HepG2 (cell line): ENCODE measurements at places on chromosomes 13 and 19. TPM values are rescaled to one million over a fixed set of nuclear protein-coding genes. Genes with fewer than 3 reads are reported as not detected.
A peak's percentile ranks its signal among the peaks of the same experiment; 100 is the strongest.

PSG2 gene
- total RNA-seq = not detected in 2 replicates

CATSPERD gene
- not detected in 2 replicates for total RNA-seq

PTH2 gene
- total RNA-seq = not detected in 2 replicates

B3GLCT gene
- 4.4 and 7.1 TPM in 2 replicates for total RNA-seq

ZNF136 gene
- total RNA-seq = 10.2 and 16.6 TPM in 2 replicates

SELENOV gene
- not detected in 2 replicates for total RNA-seq

ELOF1 gene
- total RNA-seq = 43.2 and 47.2 TPM in 2 replicates

GRCh38 chr13:68473834-68474326, 1243.7 kb upstream of the PCDH9 start:
- DNase-seq = no peak

DNA sequence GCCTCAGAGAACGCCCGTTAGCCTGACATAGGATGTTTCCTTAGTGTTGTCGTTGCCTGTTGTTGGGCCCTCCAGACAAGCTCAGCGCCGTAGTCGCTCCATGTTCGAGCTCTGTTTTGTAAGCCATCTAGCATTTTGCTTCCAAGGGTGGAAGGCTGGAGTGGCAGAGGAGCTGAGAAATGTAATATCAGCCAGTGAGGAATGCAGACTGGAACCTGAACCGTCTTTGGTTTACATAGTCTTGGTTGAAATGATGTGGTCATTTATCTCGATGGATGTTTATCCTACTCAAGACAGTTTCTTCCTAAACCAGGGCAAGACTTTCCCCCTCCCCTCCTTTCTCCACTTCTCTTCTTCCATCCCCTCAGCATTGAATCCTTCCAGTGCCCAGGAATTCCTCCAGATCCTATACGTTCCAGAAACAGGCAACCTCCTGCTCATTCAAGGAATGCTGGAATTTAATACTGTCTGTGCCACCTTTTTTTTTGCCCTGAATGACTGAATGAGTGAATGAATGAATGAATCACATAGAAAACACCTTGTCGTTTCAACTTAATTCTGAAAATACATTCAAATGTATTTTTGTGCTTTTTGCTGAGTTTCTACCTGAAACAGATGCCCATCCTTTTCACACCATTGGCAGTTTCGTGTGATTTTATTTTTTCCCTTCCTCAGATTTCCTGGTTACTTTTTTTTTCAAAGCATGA, 109.5 kb upstream of the MBNL2 start:
- DNase-seq = no peak

DNA sequence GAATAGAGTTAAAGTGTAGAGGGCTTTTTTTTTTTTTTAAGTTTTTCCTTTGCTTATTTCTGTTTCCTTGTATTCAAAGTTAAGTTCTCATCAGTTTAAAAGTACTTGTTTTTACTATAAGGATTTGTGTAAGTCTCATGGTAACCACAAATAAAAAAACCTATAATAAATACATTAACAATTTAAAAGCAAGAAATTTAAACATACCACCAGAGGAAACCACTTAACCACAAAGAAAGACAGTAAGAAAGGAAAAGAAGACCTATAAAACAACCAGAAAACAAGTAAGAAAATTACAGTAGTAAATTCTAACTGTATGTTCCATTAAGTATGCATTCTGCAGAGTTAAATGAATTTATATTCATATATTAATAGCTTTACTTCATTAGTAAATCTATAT, 999.1 kb upstream of the ATXN8OS start:
- no peak for DNase-seq

- no peak for DNase-seq
Measured at GRCh38 chr13:75839406-75839805, 203.3 kb downstream of the LMO7 start.

- no peak for DNase-seq
Measured at GRCh38 chr19:54430306-54431254, 15.3 kb downstream of the TTYH1 start.

- DNase-seq = peak; percentile 63
Measured at GRCh38 chr19:480016-480855, 16.1 kb upstream of the MADCAM1 start.

DNA sequence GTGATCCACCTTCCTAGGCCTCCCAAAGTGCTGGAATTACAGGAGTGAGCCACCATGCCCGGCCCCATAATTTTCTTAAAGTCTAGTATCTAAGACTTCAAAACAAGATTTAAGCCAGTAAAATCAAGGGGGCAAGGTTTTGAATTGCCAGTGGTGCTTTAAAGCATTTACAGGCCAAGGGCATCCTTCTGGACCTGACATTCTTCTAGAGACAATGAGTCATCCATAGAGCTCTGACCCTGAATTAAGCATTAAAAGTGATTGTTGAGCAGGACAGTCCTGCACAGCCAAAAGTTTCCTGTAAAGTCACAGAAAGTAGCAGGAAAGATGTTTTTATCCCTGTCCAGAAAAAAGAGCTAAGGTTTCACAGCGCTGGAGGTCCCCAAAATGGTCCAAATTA, 50.9 kb upstream of the ATP12A start:
- DNase-seq = no peak

DNA sequence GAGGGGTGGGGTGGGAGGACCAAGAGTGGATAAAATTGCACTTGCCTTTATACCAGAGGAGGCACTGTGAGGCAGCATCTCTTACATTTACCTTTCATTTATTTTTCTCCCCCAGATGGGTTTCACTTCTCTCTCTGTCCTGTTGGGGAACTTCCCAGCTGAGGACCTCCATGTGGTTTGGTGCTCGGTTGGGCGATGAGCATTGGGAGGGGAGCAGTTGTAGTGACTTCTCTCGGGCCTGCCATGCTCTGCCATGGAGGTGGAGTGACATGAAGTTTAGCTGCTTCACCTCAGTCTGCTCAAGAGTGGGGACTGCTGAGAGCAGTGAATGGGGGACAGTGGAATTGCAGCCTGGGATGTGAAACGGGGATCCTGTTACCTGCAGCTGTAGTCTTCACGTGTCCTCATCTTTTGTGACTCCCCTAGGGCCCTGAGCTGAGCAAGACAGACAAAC, 23.1 kb upstream of the CXCL17 start:
- DNase-seq = no peak

DNA sequence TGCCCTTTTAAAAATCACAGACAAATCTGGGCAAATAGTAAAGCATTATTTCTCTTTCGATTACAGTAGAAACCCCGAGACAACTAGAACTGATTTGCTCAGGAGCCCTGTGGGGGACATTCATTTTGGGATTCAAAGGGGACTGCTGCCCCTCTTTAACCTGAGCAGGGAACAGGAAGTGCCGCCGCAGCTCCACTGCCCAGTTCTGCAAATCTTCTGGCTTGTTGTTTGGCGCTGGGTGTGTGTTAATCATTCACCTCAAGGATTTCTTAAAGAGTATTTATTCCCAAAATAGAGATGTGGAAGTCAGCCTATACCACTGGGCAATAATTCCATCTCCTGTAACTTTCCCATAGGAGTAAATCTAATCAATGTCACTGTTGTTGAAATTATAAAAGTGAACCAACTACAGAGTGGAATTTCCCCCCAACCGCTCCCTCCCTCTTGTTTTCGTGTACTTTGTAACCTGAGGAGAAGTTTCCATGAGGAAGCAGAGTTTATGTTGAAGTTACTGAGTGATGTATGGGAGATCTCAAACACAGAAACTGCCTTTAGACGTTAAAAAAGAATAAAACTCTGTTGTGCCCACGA, 515.8 kb downstream of the KLF12 start:
- DNase-seq = peak; percentile 8

GRCh38 chr13:114110091-114110829, 22.2 kb downstream of the RASA3 start:
- DNase-seq = no peak

- DNase-seq = no peak
Measured at GRCh38 chr19:44055870-44056269, 4.0 kb downstream of the ZNF223 start.

GRCh38 chr19:4233282-4233853, 4.0 kb downstream of the EBI3 start:
- peak; percentile 45 for DNase-seq

GRCh38 chr13:88617176-88617575, 946.0 kb downstream of the SLITRK5 start:
- DNase-seq = no peak
